ENCODE measurements at places on chromosomes 16 and 17. TPM values are rescaled to one million over a fixed set of nuclear protein-coding genes. Genes with fewer than 3 reads are reported as not detected.

DNA sequence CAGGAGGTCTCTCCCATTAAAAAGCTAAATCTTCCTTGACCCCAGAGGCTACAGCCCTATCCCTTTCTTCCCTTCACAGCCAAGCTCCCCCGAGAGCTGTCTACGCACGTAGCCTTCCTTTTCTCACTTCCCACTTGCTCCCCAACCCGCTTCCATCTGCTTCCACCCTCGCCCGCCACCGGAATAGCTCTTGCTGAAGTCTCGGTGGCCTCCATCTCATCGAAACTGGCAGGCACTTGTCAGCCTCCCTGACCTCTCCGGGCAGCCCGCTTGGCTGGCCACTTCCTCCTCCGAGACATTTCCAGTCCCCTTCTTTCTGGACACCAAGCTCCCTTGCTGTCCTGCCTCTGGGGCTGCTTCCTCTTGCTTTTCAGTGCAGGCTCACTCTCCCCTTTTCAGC is 10.7 kb upstream of the EPOP start:
- H3K4me3 ChIP-seq = no peak overlapping the region
- no peak for DNase-seq
- H3K27me3 ChIP-seq = no peaks in the 10 kb centered on the region
- H3K4me1 ChIP-seq = no peaks in the 10 kb centered on the region
- H3K27ac ChIP-seq = no peak overlapping the region

DNAAF1 gene
- total RNA-seq = 0.36 TPM

DNA sequence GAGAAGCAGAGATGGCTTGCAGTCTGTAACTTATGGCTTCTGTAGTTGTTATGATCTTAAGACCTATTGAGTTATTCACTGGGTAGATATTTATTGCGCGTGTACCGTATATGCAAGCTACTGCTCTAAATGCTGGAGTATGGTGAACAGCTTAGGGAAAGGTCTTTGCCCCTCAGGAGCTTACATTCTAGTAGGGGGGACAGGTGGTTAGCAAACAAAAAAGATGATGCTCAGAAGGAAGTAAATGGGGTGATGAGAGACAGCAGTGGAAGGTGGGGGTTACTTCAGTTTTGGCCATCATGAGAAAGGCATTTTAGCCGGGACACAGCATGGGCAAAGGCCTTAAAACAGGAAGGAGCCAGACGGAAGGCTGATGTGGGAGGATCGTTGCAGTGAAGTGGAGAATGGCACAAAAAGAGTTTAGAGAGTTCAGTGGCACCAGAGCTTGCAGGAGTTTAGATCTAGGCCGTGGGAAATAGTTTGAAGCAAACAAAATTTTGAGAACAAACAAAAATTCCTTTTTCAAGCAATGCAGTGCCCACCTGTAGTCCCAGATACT is 2.1 kb downstream of the ARMC7 start:
- no peak for DNase-seq
- peaks cover 48% of the 10 kb centered on the region for H3K4me1 ChIP-seq
- H3K27ac ChIP-seq = no peak overlapping the region
- no peak overlapping the region for H3K4me3 ChIP-seq

SOCS1 gene
- 0.66 TPM for total RNA-seq

DNA sequence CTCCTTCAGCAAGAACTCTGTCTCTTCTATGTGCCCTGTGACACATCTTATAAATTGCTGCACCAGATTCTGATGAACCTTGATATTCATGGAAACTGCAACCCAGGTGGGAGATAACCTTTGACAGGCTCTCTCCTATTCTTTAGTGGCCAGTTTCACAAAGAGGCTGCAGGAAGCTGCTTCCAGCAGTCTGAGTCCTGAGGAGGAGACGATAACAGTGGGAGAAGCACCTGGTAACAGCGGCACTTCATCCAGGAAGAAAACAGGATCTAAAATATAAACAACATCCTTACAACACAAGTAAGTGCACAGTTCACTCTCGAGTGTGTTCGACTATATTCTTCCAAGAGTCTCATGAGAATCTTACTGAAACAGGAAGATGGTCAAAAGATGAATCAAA is 180.1 kb downstream of the MAP2K6 start:
- no peak overlapping the region for H3K27ac ChIP-seq
- DNase-seq = no peak
- no peaks in the 10 kb centered on the region for H3K27me3 ChIP-seq

DVL2 gene
- total RNA-seq = 45.3 TPM

- no peak for DNase-seq
- no peaks in the 10 kb centered on the region for H3K27me3 ChIP-seq
- H3K4me1 ChIP-seq = no peaks in the 10 kb centered on the region
- no peak overlapping the region for H3K4me3 ChIP-seq
These were observed 446.0 kb upstream of the GOT2 start for GRCh38 chr16:59180083-59180476.

- peaks cover 7% of the 10 kb centered on the region for H3K27me3 ChIP-seq
- H3K4me3 ChIP-seq = no peak overlapping the region
- H3K27ac ChIP-seq = no peak overlapping the region
- DNase-seq = peak; percentile 47
These were observed 6.5 kb downstream of the PRSS27 start for GRCh38 chr16:2713523-2713922.

NPTX1 gene
- 36.9 TPM for total RNA-seq

DNA sequence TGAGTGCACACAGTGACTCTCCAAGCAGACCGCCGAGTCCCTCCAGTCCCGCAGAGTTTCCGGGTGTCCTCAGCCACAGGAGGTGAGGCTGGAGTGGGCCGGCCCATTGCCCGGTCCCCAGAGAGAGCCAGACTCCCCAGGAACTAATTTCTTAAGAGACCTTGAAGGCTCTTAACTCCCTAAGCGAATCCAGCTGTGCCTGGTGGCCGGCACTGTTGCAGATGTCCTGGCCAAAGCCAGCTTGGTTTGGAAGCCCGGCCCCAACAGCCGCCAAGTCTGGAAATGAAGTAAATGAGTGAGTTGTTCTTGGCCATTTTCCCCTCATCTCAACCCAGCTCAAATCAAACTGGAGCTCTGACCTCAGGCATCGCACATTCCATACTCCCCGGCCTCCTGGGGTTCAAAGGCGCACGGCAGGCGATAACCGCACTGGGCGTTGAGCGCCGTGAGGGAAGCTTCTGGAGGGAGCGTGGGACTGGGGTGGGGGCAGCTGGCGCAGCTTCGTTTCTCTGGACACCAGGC is 42.0 kb downstream of the CMIP start:
- H3K27me3 ChIP-seq = no peaks in the 10 kb centered on the region
- DNase-seq = no peak
- no peak overlapping the region for H3K27ac ChIP-seq
- H3K4me3 ChIP-seq = no peak overlapping the region
- H3K36me3 ChIP-seq = no peaks in the 10 kb centered on the region

- H3K36me3 ChIP-seq = no peaks in the 10 kb centered on the region
- H3K27me3 ChIP-seq = no peaks in the 10 kb centered on the region
- no peak overlapping the region for H3K4me3 ChIP-seq
These were observed 817.6 kb upstream of the CDH8 start for GRCh38 chr16:62853887-62854286.

DNA sequence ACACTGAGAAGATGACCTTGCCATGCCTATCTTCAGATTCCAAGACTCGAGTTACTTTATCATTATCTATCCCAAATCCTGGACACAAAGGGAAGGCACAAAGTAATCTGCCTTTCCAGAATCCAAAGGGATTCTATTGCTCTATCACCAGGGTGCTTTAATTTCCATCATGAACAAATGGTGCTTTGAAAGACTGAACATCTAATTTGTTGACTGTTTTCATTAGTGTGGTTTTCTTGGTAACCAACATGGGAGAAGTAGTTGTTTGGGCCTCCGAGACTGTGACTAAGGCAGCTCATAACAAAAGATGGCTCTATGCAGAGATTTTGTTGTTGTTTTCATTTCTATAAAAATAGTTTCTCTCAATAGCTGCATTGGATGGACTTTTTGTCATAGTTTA is 441.0 kb upstream of the SOX9 start:
- no peaks in the 10 kb centered on the region for H3K36me3 ChIP-seq
- H3K4me3 ChIP-seq = no peak overlapping the region

OTOP3 gene
- total RNA-seq = not detected

- no peak for DNase-seq
- H3K4me3 ChIP-seq = no peak overlapping the region
- no peaks in the 10 kb centered on the region for H3K36me3 ChIP-seq
- no peaks in the 10 kb centered on the region for H3K4me1 ChIP-seq
- no peaks in the 10 kb centered on the region for H3K27me3 ChIP-seq
These were observed 2.1 kb downstream of the SPATA22 start for GRCh38 chr17:3469529-3469928.

SLC4A1 gene
- total RNA-seq = not detected

- H3K36me3 ChIP-seq = no peaks in the 10 kb centered on the region
- DNase-seq = no peak
These were observed 1.7 kb upstream of the IGF2BP1 start for GRCh38 chr17:48995304-48995973.

HSF5 gene
- total RNA-seq = under 0.01 TPM

YBX2 gene
- 2.5 TPM for total RNA-seq

NPIPB6 gene
- total RNA-seq = 2.1 TPM

SP6 gene
- total RNA-seq = not detected

Data from sigmoid colon (tissue), 7 donors.